ENCODE measurements at places on chromosomes 3 and 15.

GRCh38 chr15:64166102-64166890 is 3.5 kb upstream of the PPIB start:
- DNase-seq, result no peak

- no peak for DNase-seq
Measured at GRCh38 chr15:41832875-41833274, 5.0 kb downstream of the JMJD7 start.

DNA sequence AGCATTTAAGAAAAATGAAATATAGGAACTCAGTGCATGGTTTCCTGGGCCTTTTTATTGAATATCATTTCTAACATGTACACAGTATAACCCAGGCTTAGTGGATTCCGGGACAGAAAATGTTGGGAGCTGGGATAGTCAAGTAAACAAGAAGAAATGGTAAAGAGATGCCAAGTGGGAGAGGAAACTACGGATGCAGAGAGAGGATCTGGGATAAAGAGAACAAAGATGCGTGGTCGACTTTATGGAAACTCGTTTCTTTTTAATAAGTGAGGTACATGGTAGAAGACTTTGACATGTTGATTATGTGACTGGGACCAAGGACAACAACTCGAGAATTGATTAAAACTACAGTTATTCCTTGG is 1.2 kb upstream of the GPR176 start:
- DNase-seq, result no peak

DNA sequence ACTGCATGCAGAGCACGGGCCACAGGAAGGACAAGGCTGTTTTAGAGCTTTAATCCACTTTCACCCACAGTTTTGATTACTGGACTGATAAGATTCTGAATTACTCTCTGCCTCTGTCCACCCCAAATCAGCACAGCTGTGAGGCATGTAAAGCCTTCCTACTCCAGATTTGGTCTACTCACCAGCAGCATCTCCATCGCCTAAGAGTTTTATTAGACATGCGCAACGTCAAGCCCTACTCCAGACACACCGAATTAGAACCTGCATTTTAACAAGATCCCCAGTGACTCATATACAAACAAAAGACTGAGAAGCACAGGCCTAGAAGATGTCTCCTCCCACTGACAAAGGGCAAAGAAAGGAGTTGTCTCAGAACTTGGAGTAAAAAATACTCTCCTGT is 221.2 kb downstream of the TUSC7 start:
- DNase-seq, result no peak

GRCh38 chr3:172709774-172710663 is 848 bp downstream of the NCEH1 start:
- no peak for DNase-seq

DNA sequence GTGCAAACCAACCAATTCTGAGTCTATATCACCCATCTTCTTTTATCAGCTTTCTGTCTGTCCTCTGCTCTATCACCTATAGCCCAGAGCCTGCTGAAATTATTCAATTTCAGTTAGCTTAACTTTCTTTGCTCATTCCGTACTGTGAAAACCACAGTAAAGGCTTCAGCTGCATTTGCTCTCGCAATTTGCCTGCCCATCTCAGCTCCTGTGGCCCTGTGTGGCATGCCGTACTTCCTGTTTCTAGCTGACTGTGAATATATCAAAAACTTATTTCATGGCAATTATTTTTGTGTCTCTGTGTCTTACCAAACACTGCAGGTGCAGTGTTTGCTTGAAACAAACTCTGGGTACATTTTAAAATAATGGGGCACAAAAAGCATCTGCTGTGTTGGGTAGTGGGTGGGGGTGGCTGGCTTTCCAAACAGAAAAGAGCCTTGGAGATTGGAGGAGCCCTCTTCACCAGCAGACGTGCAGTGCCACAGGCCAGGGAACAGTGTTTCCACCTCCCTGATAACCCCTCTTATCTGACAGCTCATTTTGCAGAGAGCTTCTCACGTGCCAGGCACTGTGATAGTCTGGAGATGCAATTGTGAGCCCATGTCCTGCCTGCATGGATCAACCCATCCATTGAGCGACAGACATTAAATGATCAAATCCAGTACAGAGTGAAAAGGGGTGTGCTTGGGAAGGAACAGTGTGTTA is 45.2 kb downstream of the GASK1A start:
- DNase-seq, result no peak

DNA sequence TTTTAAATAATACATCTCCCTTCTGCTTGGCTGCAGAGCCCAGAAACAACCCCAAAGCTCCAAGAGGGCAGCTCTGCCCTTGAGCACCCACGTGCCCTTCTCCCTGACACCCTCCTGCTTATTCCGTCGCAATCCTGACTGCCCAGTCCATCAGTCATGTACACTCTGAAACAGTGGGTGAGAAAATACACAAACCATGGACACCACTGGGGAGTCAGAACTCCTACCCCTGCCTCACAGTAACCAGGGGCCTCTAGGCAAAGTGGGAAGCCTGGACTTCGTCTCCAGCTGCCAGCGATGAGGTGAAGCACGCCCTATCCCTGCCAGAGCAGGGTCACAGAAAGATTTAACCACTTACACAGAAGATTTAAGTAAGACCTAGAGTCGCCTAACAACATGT is 40.1 kb downstream of the HERC2 start:
- DNase-seq, result no peak

GRCh38 chr3:58487140-58487886 is 4.6 kb upstream of the KCTD6 start:
- no peak for DNase-seq

DNA sequence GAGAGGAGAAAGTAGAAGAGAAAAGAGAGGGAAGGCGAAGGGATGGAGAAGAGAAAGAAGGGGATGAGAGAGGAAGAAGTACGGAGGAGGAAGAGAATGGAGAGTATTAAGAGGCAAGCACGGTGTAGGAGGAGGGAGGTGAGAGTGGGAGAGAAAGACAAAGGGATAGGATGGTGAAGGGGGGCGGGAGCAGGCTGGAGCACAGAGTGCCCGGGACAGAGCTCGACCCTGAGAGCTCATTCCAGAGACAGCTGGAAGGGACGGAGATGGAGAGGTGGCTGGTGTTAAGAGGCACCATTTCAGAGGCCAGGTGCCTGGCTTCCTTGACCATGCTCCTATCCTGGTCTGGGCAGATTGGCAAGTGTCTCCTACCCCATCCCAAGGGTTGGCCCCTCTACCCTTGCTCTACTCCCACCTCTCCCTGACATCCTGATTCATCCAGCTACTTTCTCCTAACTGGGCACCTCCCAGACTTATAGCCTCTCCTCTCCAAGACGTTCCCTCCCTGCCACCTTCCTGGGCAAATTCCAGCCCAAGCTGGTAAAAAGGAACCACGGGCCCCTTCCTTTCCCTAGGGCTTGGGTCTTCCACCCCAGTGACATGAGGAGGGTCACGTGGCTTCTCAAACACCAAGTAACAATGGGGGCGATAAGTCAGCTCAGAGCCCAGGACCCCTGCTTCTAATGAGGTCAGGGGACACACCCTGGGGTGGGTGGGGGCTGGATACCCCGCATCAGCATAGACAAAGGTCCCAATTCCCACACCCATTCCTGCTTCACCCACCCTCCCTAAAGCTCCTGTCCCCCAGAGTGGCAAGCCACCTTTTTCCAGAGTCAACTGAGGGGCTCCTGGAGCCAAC is 1.1 kb downstream of the CLCN2 start:
- no peak for DNase-seq

DNA sequence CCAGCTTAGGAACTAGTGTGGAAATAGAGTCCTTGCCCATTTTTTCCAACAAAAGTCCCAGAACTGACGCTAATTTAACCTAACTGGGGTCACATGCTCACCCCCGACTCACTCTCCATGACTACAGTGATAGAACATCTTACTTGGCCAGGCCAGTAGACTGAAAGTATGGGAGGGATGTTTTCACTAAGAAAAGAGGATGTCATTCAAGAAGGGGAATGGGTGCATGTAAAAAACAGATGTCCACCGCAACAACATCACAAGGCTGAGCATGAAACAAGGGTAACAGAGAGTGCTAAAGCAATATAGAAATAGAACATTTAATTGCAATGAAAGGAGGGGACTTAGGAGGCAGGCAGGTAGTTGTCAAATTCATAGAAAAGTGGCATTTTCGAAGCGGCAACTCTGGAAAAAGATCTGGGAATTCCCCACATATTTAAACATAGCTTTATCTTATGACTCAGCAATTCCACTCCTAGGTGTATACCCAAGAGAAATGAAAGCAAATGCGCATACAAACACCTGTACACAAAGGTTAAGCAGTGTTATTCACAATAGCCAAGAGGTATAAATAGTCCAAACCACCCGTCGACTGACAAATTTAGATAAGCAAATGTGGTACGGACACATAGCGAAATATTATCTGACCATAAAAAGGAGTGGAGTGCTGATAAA is 41.1 kb upstream of the UBE2E2 start:
- DNase-seq, result no peak

DNA sequence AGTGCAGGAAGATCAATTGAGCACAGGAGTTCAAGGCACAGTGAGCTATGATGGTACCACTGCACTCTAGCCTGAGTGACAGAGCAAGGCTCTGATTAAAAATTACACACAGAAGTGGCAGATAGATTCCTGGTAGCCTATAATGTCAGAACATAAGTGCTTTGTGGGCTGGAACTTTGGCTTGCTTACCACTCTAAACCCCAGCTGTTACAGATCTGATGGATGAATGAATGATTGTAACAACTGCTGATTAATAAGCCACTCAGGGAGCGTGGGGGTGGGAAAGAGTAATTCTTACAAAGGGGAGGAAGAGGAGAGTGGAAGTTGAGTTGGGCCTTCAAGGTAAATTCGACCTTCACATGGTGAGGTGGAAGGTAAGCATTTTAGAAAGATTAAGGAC is 40.9 kb upstream of the PTPN23 start:
- DNase-seq, result no peak

GRCh38 chr15:55915876-55916567 is 77.4 kb downstream of the NEDD4 start:
- DNase-seq, result no peak

DNA sequence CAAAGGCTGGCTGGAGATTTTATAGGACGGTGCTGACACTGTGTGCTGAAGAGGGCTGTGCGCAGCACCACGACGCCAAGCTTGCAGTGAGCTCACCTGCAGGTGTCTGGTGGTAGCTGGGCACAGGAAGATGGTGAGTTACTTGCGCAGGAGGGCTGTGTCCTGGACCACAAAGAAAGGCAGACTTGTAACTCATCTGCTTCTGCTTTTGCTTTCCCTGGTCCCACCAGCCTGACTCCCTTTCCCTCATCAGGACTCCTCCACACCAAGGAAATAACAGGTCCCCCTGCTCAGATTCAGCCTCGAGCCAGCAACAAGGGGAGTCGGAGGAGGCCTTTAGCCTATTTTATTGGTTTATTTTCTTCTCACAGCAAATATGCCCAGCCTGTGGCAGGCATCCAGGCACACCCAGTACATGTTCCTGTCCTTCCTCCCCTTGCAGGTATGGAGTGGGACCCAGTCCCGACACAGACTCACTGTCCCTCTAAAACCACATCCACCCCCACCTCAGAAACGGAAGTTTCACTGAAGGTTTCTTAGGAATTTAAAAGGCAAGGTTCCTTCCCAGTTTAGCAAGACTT is 35.6 kb upstream of the FLNB start:
- no peak for DNase-seq

DNA sequence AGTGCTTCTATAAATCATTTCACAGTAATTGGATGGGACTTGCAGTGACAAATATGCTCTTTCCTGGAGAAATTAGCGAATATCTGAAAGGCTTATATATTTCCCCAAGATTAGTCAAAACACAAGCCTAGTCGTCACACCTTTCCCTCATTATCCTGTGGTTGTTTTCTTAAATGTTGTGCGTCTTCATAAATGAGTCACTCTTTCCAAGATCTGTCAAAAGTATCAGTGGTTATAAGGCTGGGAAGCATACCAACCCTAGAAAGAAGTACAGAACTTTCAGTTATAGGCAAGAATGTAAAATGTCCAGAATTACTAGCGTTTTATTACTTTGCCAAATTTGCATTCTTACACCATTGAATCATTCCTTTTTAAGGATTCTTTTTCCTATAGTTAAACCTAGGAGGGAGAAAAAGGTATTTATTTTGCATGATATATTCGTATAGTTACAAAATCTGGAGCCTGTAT is 33.6 kb downstream of the TMEM212 start:
- DNase-seq, result no peak

- DNase-seq, result no peak
Measured at GRCh38 chr15:99878835-99879234, 145.6 kb upstream of the LYSMD4 start.

- DNase-seq, result no peak
Measured at GRCh38 chr3:169454823-169455222, 208.7 kb downstream of the MECOM start.

DNA sequence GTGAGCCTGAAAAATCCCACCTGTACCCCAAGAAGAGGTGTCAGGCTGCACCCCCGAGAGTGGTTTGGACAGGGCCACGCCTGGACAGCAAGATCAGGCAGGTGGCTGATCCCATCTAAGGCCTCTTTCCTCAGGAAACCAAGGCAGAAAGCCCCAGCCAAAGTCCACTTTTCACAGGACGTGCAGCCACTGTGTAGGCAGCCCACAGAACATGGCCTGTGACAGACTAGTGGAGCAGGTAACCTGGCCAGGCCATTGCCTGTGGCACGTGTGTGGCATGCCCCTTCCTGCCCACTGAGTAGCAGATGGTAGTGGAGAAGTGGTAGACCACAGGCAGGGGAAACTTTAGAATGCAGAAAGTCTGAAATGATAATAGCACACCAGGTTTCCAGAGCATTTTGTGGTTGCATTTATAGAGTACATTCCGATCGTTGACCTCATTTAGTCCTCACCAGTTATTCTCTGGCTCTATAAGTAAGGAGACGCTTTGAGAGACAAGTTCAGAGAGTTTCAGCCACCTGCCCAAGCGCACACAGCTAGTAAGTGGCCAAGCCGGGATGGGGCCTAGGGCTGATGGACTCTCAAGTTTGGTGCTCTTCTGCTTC is 68.7 kb downstream of the AAGAB start:
- no peak for DNase-seq

DNA sequence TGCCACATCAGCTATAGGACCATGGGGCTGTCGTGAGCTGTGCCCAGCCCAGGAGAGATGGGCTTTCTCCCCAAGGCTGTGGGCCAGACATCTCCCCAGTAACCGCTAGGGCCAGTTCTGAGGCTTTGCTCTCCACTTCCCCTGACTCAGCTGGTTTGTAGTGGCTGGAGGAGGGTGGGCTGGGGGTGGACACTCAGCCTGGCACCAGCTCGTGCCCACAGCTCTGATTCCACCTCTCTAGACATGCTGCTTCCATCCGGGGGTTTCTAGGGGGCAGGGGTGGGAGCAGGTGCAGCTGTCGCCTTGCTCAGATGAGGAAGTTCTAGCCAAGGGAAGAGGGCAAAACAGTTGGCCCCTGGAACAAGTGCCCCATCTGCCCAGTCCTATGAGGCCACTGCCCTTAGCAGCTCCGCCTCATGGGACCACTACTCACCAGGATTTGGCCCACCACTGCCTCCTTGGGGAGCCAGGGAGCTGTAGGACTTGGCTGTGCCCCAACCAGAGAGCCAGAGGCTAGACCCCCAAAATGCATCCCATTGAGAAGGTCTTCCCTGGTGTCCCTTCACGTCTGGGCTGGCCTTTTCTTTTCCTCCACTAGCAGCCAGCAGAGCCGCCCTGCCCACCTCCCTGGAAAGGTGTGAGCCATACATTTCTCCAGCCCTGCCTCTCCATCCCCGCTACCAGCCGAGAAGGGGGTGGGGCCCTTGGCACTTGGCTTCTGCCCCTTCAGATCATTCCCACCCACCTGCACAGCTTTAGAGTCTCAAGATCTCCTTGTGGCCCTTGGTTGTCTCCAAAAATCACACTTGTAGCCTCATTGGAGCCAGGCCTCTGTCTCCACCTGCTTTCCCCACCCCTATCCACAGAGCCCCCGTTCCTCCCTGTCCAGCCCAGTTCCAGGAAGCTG is 9.9 kb downstream of the GLYCTK start:
- no peak for DNase-seq

Measured in stimulated activated CD4-positive, alpha-beta T cell treated with anti-CD3 and anti-CD28 coated beads, Interleukin-1b, Interleukin-23, amount 100 ng/mL, for 1 hour (primary cell).